ENCODE measurements at places on chromosomes 7 and 10.

GRCh38 chr10:21208666-21209316 lies 311.7 kb upstream of the NEBL start:
- no peak for DNase-seq

DNA sequence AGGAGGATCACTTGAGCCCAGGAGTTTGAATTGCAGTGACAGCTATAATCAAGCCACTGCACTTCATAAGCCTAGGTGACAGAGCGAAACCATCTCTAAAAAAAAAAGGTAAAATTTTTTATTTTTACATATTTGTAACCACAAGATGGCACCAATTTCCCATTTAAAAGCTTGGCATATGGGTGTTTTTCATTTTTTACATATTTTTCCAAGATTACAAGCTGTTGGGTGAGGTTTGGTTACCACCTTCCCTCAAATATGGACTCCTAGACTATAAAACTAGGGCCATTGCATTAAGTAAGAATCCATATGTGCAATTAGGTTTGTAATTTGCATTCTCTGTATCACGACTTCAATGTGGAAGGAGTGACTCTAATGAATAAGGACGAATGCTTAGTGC lies 129.3 kb upstream of the ACBD5 start:
- DNase-seq, result no peak

DNA sequence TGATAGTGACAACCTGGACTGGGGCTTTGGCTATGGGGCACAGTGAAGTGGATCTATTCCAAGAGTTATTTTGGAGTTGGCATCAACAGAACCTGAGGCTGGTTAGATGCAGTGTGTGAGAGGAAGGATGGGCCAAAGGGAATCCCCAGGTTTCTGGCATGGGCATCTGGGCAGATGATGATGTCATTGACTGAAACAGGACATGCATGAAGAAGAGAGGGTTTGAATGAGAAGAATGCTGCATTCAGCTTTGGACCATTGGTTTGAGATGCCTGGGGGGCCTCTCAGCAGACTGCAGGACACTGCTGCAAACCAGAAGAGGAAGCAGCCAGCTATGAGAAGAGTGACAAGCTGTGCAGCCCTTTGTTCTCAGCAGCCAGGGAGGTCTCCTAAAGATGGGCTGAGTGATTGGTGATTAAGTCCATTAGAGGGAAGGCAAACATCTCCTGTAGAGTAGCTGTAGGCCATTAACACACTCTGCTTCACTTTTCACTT lies 23.1 kb upstream of the PIK3CG start:
- DNase-seq, result no peak

GRCh38 chr7:28862595-28863272 lies 95.4 kb downstream of the TRIL start:
- no peak for DNase-seq

- no peak for DNase-seq
Measured at GRCh38 chr10:132951926-132952325, 9.6 kb upstream of the CFAP46 start.

Data from activated T-cell treated with anti-CD3 and anti-CD28 coated beads, Interleukin-2, amount 50 U/mL, for 72 hours (primary cell).